GM06990 (cell line): ENCODE measurements at places on chromosomes 6 and 20.

DNA sequence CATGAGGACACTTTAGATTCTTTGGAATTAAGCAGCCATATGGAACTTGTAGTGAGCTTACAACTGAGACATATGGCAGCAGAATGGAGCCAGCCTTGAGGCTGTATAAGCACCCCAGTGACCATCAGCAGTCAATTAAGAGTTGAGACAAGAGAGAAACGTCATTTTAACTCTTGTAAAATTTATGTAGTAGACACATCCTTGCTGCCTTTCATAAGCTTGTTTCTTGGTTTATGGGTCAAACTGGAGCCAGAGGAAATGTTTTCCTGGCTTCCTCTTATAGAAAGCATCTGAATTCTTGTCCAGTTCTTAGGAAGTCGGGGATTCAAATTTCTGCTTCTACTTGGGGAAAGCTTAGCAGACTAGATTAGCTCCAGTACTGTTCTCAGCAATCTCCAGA lies 745.1 kb upstream of the MARCKS start:
- DNase-seq = no peak

DNA sequence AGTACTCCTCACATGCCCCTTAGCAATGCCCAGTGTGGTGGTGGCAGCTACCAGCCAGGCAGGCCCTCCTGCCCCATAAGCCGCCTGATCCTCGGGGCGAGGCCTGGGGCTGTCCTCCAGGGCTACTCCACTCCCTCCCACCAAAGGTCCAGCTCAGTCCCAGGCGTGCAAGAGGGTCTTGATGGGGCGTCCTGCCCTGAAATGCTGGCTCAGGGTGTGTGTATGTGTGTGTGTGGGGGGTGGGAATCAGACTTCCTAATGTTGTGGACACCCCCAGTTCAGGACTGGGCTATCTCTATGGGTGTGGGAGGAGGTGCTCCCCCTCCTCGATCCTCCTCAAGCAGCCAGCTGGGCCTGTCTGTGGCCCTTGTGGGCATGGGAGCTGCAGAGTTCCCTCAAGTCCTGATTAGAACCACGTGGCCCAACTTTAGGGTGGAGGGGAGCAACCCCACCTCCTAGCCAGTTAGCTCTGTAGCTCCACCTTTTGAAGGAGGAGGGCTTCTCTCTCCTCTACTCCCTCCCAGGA lies 7.5 kb downstream of the HSPA12B start:
- DNase-seq = no peak

GRCh38 chr20:37714978-37715672 lies 21.3 kb downstream of the CTNNBL1 start:
- DNase-seq = no peak

GRCh38 chr6:164532198-164533044 lies 777.0 kb downstream of the C6orf118 start:
- no peak for DNase-seq

DNA sequence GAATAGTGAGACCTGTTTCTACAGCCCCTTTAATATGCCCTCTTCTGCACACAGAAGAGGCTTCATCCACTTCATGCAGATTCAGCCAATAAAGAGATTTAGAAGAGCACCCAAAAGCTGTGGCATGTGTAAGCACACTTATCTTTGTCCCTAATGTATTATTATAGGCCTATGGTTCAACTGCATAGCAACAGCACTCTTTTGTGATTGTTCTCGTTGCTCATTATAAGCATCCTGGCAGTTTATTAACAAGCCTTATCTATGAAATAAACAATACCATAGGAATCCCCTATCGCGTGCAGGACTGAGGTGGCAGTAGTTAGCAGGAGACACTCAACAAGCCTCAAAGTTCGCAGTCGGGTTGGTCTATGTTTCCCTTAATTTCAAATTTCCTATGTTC lies 138.5 kb upstream of the BEND6 start:
- no peak for DNase-seq

GRCh38 chr6:44849806-44850205 lies 462.3 kb downstream of the CDC5L start:
- no peak for DNase-seq

DNA sequence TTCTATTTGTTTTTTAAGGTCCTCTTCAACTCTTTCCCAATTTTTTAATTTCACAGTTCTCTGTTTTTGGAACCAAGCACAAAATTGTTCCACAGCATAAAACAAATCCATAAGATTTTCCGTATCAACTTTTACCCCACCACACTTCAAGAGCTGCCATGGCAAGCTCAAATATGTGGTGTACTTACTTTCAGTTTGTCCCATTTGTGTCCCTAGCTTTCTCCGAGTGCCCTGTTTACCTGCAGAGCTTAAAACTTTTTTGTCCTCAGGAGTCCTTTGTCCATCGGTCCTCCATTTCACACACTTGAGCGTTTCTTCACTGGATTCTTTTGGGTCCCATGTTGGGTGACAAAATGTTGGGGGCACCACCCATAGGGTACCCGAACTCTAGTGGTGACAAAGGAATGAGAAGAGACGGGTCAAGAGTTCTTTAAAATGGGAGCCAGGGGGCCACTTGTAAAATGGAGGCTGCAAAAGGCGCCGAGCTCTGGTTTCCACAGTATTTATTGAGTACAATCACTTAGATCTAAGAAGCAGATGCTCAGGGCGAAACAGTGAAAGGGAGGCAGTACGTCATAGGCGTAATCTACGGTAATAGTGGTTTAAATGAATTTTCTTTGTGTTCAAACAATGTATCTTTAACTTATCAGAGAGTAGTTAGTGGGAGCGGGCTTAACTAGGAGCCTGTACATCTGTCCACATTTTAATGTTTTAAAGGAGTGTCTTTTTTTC lies 39.8 kb upstream of the SERINC1 start:
- DNase-seq = no peak

DNA sequence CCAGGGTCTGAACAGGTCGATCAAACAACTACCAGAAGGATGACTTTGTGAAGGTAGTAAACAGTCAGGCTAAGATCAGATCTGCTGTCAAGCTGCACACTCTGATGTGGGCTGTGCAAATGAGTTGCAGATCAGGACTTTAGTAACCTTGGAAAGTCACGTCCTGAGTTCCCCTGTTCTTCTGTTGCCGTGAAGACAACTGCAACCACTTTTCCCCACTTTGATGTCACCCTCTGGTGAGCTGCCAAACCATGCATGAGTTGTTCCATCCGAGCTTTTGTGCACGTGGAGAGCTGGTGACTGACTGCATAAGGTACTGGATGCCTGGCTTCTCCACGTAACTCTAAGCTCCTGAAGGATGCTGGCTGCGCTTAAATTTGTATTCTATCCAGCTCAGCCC lies 111.0 kb downstream of the CD83 start:
- DNase-seq = no peak

- DNase-seq = no peak
These were observed 73.3 kb upstream of the SGK1 start for GRCh38 chr6:134391205-134391604.

DNA sequence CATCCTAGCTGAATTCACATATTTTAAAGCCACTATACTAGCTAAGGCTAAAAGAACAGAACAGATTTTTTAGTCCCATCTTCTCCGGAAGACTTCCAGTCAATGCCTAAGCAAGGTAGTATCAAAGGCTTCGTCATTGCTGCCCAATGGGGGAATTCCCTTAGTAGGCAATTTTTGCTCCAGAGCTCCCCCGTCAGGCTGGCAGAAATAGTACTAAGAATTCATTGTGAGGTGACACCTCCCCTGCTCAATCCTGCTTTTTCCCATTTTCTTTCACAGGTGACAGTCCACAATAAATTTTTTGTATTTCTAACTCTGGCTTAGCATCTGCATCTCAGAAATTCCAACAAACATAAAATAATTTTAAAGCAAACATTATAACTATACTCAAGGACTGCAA lies 52.8 kb upstream of the SRSF6 start:
- DNase-seq = peak; percentile 16

- DNase-seq = no peak
These were observed 42.7 kb upstream of the SLC22A2 start for GRCh38 chr6:160301339-160301738.

DNA sequence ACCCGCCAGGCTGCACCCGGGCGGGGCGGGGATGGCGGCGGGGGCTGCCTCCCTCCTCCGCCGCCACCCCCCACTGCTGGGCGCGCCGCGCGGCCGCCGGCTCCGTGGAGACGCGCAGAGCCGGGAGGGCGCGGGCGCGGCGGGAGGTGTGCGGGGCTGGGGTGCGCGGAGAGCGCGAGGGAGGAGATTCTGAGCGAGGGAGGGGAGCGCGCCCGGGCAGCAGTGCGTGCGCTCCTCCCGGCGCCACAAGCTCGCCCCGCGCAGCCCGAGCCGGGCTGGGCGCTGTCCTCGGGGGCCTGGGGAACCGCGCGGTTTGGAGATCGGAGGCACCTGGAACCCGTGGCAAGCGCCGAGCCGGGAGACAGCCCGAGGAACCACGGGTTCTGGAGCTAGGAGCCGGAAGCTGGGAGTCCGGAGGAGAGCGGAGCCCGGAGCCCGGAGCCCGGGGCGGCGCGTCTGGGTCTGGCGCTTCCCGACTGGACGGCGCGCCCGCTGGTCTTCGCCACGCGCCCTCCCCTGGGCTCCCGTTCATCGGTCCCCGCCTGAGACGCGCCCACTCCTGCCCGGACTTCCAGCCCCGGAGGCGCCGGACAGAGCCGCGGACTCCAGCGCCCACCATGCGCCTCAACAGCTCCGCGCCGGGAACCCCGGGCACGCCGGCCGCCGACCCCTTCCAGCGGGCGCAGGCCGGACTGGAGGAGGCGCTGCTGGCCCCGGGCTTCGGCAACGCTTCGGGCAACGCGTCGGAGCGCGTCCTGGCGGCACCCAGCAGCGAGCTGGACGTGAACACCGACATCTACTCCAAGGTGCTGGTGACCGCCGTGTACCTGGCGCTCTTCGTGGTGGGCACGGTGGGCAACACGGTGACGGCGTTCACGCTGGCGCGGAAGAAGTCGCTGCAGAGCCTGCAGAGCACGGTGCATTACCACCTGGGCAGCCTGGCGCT lies at the start of gene NTSR1:
NTSR1 (plus strand) TSS at position 246 of the 946 bp plus-strand sequence; CDS start at position 618, 372 bp downstream.
- no peak for DNase-seq

- no peak for DNase-seq
These were observed 541.0 kb upstream of the SPTLC3 start for GRCh38 chr20:12467758-12468157.

- DNase-seq = no peak
These were observed 40.8 kb upstream of the MAN1A1 start for GRCh38 chr6:119390247-119390793.

DNA sequence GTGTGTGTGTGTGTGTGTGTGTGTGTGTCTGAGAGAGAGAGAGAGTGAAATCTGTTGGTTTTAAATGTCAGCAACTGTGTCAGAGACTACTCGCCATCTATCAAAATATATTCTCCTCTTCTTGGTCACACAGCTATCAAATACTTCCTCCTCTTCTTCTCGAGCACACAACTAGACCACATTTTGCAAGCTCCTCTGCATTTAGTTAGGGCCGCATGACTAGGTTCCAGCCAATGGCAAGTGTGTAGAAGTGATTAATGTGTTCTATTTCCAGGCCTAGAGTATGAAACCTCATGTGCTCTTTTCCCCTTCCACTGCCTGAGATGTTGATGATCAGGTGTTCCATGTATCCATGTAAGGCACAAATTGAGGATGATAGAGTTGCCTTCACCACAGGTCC lies 278.5 kb upstream of the MARCKS start:
- no peak for DNase-seq

DNA sequence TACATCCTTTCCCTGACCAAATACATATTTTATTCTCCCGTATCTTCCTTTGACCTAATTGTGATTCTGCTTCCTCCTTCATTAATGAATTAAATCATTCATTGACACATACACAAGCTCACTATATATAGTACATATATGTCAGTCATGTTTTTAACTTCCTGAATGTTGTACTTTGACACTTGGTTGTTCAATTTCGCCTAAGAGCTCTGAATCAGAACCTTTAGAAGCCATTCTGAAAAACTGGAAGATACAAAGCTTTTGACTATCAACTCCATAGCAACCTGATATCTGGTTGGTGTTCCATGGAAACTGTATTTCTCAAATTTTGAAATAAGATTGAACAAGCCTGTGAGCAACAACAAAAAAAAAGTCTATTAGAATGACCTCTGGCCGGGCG lies 27.3 kb upstream of the HFE start:
- no peak for DNase-seq

DNA sequence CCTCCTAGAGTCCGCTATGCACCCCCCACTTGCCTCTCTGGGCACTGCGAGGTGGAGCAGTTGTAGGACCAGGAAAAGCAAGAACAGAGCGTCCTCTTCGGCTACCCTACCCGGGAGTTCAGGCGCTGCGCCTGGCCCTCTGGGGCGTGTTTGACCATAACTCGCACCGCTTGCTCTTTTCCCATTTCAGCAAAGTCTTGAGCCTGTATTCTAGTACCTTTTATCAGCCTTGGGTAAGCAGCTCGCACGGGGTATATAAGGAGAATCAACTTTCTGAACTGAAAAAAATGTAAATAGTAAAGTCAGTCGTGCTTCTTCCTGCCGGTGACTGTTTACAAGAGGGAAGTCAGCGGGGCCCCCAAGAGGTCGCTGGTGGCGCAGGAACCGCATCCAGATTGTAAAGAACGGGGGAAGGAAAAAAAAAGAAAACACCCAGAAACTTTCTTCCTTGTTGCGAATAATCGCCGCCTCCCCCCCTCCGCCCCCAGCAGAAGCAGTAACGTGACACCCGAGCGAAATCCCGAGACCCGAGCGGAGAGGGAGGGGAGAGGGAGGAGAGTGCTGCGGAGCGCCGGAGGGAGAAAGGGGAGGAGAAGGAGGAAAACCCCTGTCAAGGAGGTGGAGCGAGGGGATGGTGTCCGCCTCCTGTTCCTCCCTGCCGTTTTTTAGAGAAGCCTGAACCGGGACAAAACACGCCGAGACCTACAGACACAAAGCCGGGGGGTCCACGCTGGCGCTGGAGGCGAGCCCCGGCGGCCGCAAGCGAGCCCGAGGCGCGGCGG lies at the start of gene UST:
UST (plus strand) TSS at position 668 of the 782 bp plus-strand sequence. CDS start 401 bp downstream, outside the sequence.
- DNase-seq = peak; percentile 77

DNA sequence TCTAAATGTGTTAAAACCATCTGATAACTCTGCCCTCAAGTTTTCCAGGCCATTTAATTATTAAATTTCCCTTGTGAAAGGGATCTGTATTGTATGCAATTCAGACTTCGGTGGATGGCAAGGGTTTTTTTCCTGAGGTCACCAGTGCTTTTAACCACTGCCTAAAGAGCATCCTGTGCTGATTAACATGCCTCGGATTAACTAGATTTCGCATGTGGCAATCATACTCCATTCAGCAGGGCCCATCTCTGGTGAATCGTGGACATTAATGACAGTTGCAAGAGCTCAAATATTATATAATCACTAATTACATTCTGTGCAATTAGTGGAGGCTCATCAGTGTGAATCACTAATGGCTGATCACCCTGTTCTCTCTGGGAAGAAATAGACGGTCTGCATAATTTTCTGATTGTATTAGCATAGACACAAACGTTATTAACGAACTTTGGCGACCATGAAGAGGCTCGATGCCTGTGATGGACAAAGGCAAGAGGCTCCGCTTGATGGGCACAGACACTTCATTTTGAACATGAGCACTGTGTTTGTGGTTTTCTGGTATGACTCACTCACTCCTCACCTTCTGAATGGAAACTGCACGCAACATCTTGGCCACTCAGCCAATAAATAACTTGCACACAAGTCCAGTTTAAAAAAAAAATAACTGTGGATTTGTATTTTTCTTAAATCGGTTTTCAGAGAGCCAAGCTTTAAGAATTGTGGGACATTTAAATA lies 31.4 kb downstream of the LINC00237 start:
- DNase-seq = peak; percentile 22
